ENCODE measurements at places on chromosomes 1 and 21.

- no peak for DNase-seq
Measured at GRCh38 chr1:185483664-185484450, 166.8 kb upstream of the IVNS1ABP start.

- DNase-seq: no peak
Measured at GRCh38 chr1:91851130-91852010, 34.6 kb downstream of the TGFBR3 start.

GRCh38 chr1:63124666-63125191 lies 197.6 kb upstream of the FOXD3 start:
- DNase-seq: no peak

DNA sequence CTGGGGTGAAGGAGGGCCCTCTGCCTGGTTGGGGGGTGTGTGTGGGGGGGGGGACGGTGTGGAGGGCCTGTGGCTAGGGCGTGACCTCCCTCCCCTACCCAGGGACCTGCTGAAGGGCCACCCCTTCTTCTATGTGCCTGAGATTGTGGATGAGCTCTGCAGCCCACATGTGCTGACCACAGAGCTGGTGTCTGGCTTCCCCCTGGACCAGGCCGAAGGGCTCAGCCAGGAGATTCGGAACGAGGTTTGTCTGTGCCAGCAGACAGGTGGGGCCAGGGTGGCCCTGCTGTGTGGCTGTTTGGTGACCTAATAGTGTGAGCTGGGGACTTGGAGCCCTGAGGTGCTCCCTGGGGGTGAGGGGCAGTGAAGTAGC lies 43.9 kb downstream of the COQ8A start:
- no peak for DNase-seq

DNA sequence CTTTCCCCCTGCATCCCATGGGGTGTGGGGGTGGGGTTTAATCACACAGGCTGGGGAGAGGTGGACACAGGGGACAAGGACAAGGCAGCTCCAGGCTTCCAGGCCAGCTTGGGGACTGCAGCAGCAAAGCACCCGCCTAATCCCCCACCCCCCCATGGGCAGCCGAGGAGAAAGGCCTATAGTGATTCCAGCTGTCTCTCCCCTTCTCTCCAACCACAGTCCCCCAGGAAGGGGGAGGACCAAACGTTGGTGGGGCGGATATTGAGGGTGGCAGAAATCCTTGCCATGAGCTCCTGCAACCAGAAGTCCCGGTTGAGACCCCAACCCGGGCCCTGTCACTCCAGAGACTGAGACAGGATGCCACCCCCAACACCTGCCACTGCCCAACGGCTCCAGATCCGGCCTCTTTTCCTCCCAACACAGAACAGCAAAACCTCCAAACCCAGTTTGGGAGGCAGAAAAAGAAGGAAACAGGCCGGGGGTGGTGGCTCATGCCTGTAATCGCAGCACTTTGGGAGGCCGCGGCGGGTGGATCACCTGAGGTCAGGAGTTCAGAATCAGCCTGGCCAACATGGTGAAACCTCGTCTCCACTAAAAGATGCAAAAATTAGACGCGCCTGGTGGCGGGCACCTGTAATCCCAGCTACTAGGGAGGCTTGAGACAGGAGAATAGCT lies 1.7 kb downstream of the EPHA2 start:
- DNase-seq: no peak

- no peak for DNase-seq
Measured at GRCh38 chr1:171113382-171113781, 22.7 kb downstream of the FMO3 start.

All from stimulated activated naive CD8-positive, alpha-beta T cell treated with anti-CD3 and anti-CD28 coated beads, Interleukin-15, Interleukin-2, amounts not matched to agents 100 U/mL and 50 U/mL, for 24 hours (primary cell).